Placental epithelial cell (primary cell): ENCODE measurements at places on chromosomes 3 and 15. TPM values are rescaled to one million over a fixed set of nuclear protein-coding genes. Genes with fewer than 3 reads are reported as not detected.

The SLC51B gene
- not detected in 2 replicates for total RNA-seq

The IL16 gene
- total RNA-seq, result under 0.01 and 0.43 TPM in 2 replicates

The HRH1 gene
- 0.39 and 0.87 TPM in 2 replicates for total RNA-seq

The FBXO45 gene
- 7.5 and 7.9 TPM in 2 replicates for total RNA-seq

The GPR27 gene
- 0.33 TPM in 1 of 2 replicates, not detected in the other for total RNA-seq

The KCNH8 gene
- total RNA-seq, result not detected in 2 replicates

The RBP2 gene
- not detected in 2 replicates for total RNA-seq

The RAB27A gene
- total RNA-seq, result 5.7 and 6.3 TPM in 2 replicates

The CCRL2 gene
- not detected in 2 replicates for total RNA-seq

The EIF5A2 gene
- total RNA-seq, result 2.4 and 3.0 TPM in 2 replicates

The EPHB1 gene
- under 0.01 TPM in 2 replicates for total RNA-seq

The ZNF619 gene
- total RNA-seq, result 3.5 and 5.5 TPM in 2 replicates

The AMIGO3 gene
- total RNA-seq, result 3.3 and 4.3 TPM in 2 replicates

The JMJD7 gene
- 0.39 and 5.2 TPM in 2 replicates for total RNA-seq

The SLC25A36 gene
- total RNA-seq, result 65.3 and 82.1 TPM in 2 replicates

The KLF15 gene
- under 0.01 TPM in 1 of 2 replicates, not detected in the other for total RNA-seq

The ZBED2 gene
- total RNA-seq, result 95.4 and 126 TPM in 2 replicates

The CHDH gene
- total RNA-seq, result under 0.01 and 0.76 TPM in 2 replicates

The GOLGA8N gene
- 4.0 and 9.4 TPM in 2 replicates for total RNA-seq
